ENCODE measurements at places on chromosomes 6 and 20.

GRCh38 chr6:111263837-111264236, 176.5 kb downstream of the SLC16A10 start:
- no peak for DNase-seq

- DNase-seq = peak; percentile 74
These were observed 85.7 kb upstream of the FOXC1 start for GRCh38 chr6:1524040-1524480.

DNA sequence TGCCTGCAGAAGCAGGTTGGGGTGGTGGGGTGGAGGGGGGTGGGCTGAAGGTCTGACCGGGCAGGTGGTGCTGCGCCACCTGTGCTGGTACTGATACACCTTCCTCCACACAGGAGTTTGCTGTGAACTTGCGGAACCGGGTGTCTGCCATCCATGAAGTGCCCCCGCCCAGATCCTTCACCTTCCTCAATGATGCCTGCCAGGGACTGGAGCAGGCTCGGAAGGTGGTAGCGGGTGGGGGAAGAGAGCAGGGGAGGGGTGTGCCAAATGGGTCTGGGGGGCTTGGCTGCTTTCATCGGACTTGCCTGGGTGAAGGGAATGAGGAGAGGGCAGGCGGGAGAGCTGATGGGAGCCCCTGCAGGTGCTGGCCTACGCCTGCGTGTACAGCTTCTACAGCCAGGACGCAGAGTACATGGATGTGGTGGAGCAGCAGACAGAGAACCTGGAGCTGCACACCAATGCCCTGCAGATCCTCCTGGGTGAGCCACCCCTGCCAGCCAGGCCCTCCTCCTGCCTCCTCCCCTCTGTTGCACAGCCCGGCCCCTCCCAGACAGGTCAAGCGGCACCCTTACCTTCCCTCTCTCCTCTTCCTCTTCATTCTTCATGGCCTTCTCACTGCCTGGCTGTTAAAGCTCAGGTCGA, 6.7 kb downstream of the DNPH1 start:
- DNase-seq = no peak

DNA sequence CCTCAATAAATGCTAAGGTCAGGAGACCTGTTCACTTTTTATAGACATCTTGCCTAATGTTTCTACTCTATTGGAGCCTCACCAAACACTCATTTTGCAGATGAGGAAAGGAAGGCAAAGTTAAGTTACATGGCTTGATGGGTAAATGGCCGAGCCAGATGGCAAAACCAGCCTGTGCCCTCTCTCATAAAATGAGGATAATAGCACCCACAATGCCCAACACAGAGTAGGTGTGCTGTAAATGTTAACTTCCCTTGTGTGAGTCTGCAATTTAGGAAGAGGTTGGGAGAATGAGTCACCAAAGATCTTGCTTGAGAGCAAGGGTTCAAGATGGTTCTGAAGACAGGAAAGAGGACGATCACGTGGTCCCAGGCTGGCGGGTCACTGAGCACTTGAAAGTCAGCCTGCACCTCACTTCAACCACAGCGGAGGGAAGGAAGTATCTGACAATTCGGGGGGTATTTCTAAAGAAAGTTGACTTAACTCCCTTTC, 3.3 kb downstream of the KCNK5 start:
- peak; percentile 8 for DNase-seq

DNA sequence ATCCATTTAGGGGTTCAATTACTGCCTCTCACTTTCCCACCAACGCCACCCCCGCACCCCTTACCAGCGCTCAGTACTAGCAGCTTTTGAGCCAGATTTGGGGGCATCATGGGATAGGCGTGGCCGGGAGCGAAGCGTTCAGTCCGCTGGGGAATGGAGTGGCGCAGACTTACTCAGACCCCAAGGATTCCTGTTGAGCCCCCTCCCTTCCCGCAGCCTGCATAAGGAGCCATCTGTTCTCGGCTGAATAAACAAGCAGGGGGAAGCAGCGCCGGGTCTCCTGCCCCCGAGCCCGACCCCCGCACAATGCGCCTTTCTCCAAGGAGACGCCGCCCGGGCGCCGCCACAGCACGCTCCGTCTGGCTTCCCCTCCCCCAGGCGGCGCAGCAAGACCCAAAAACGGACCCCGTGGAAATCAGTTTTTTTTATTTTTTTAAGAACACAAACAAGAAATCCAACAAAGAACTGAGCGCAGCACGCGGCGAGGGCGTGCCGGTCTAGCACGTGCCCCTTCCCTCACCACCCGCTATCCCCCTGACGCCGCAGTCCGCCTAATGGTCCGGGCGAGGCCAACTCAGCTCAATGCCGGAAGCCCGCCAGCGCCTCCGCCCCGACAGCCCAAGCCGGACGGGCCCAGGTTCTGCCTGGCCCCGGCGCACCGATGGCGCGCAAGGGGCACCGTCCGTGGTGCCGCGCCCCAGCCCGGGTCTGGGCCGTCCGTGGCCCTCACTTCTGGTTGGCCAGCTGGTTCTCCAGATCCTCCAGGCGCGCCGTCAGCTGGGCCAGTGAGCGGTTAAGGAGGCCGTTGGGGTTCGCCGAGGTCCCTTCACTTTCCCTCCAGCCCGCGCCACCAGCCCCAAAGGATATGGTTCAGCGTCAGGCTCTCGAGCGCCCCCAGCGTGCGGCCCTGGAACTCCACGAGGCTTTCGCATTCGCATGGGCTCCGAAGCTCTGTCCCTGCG, 13.3 kb upstream of the RBPJL start:
- peak; percentile 56 for DNase-seq

DNA sequence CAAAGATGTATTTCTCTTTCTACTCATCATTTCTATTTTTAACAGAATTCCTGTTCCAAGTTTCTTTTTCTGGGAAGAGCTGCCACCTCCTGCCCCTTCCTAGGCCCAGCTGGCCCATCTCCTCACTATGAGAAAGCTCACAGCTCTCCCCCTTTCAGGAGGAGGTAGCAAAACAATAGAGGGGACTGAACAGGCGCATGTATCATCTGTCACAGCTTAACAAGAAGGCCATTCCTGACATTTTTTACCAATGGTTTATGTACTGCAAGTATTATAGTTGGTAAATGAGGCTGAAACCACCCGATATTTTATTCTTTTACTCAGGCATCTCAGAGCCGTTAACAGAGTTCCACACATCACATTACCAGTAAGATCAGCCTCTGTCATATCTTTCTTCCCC, 103.7 kb upstream of the MTHFD1L start:
- no peak for DNase-seq

Data from central memory CD4-positive, alpha-beta T cell (primary cell).